ENCODE measurements at places on chromosomes 6 and 20.

DNA sequence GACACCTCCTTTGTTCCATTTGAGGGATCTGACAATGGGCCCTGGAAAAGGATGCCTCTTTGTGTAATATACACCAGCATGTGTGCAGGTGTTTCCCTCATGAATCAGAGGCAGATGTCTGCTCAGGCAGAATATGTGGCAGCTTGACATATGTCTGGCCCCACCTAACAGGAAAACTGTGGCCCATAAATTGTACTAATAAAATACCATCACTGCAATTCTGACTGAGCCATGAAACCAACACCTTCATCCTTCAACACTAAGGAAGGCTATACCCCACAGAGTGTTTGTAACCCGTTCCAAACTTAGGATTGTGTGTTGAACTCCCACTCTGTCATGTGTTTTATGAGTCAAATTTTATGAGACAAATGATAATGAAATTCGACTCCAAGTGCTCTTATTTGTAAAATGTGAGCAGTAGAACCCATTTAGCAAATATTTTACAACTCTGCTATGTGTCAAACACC is 22.7 kb downstream of the LAMA4 start:
- DNase-seq, result no peak

- DNase-seq, result no peak
Measured at GRCh38 chr20:25470045-25470444, 62.6 kb downstream of the GINS1 start.

DNA sequence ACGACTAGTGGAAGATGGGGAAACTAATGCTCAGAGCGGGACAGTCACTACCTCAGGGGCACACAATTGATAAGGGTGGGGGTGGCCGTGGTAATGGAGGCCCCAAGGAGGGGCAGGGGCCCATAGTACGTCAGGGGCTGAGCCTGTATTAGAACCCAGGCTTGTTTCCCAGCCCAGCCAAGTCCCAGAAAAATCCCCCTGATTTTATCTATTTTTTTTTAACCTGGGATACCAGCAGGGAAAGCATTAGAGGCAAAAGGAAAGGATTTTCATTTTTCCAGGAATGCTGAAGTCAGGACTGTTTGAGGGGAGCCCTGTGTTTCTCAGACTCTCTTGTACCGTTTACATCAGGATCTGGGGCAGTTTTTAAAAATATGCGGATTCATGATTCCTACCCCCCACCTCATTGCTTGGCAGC is 382 bp downstream of the MYH7B start:
- no peak for DNase-seq

- DNase-seq, result no peak
Measured at GRCh38 chr6:106693418-106693817, 64.0 kb downstream of the QRSL1 start.

DNA sequence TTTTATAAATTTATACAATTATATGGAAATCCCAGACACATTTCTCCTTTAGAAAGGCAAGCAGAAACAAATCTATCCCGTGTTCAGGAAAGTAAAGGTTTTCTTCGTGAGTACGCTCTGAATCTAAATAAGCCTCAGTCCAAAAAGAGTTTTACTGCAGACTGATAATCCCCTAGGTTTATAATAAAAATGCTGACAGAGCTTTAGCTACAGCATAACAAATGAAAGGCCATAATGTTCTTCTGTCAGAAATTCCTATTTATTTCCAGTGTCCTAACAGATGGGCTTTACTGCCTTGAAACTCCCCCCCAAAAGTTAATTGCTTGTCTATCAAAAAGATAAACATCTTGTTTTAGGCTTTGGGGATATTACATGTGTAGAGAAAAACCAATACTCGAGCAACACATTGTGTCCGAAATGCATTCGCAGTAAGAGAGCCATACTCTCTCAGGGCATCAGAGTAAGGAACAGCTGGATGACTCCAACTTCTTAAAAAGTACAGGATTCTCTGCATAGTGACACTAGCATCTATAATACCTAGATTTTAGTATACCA is 109.0 kb downstream of the PRKN start:
- DNase-seq, result no peak

DNA sequence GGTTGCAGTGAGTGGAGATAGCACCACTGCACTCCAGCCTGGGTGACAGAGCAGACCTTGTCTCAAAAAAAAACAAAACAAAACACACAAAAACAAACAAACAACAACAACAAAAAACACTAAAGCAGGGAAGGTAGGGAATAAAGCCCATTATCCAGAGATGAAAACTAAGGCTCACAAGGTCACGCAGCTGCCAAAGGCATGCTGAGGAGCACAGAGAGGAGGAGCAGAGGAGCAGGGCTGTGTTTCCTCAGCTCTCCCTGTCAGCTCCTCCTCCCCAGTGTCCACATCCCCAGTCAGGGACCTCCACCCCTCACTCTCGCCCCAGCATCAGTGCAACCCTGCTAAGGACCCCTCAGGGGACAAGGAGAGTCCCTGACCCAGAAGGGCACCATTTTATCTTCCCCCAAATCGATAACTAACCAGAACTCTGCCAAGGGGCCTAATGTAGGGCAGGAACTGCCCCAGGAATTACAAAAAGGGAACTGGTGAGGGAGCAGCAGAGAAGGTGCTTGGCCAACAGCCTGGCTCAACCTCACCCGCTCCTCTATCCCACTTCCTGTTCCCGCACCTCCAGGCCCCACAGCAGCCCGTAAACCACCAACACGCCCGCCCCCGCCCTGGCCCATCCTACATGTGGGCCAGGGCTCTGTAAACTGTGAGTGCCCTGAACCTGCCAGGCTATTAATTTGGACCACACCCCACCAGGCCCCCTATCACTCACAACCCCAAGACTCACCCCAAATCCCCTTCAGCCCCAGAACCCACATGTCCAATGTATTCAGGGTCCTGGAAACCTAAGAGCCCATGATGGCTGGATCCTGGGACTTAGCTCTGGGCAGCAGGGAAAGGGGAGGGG is 9.0 kb downstream of the TEAD3 start:
- no peak for DNase-seq

GRCh38 chr6:75273009-75273408 is 11.6 kb downstream of the TMEM30A start:
- no peak for DNase-seq
